ENCODE measurements at places on chromosomes 1 and 21. TPM values are rescaled to one million over a fixed set of nuclear protein-coding genes. Genes with fewer than 3 reads are reported as not detected.

- no peak overlapping the region for H3K4me3 ChIP-seq
- H3K27me3 ChIP-seq = no peaks in the 10 kb centered on the region
- H3K27ac ChIP-seq = no peak overlapping the region
- DNase-seq = no peak
These were observed 38.7 kb upstream of the DESI2 start for GRCh38 chr1:244614113-244614836.

GRCh38 chr1:174169342-174169741 lies 10.0 kb downstream of the RABGAP1L start:
- DNase-seq = no peak
- H3K27me3 ChIP-seq = no peaks in the 10 kb centered on the region
- no peaks in the 10 kb centered on the region for H3K4me1 ChIP-seq

The KIF26B gene
- total RNA-seq = 0.10 TPM

GRCh38 chr1:153869486-153869885 lies 53.3 kb downstream of the GATAD2B start:
- H3K27me3 ChIP-seq = no peaks in the 10 kb centered on the region
- peak; percentile 44 for DNase-seq
- H3K36me3 ChIP-seq = no peaks in the 10 kb centered on the region
- no peaks in the 10 kb centered on the region for H3K4me1 ChIP-seq
- H3K4me3 ChIP-seq = no peak overlapping the region

The ASAP3 gene
- total RNA-seq = 83.5 TPM

All from gastrocnemius medialis (tissue), 4 donors.